ENCODE measurements at places on chromosomes 6 and 20. TPM values are rescaled to one million over a fixed set of nuclear protein-coding genes. Genes with fewer than 3 reads are reported as not detected.

DNA sequence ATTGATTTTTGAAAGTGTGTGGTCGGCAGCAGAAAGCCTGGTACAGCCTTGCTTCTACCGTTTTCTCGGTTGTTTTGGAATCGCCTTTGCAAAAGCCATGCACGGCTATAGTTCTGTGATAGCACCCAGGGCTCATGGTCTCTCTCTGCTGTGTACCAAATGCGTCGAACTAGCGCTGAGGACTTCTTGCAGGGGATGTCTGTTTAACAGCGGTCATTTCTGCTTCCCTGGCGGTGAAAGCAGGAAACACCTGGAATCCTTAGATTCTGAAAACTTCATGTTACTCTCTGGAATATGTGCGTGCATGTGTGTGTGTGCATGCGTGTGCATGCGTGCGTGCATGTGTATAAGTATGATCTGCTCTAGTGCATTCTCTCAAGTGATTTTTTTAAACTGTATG is 26.1 kb upstream of the GCNT2 start:
- DNase-seq, result no peak
- H3K27ac ChIP-seq, result no peak overlapping the region
- no peaks in the 10 kb centered on the region for H3K4me1 ChIP-seq
- no peaks in the 10 kb centered on the region for H3K27me3 ChIP-seq
- H3K36me3 ChIP-seq, result no peaks in the 10 kb centered on the region

DNA sequence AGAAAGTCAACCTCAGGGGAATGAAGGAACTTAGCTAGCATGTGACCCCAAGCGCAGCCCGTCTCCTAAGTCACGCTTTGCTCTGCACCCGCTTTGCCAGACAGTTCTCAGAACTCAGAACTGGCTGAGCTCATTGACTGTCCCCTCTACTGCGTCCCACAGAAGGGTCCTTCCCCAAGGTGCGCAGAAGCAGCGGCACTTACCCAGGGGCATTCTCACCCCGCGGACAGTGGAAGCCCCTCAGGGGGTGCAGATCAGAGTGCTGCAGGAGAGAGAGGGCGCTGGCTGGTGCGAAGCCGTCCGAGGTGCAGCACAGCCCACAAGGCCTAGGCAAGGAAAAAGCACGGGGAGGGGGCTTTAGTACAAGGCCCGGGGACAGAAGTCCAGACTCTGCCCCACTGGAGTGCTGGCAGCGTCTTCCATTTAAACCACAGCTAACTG is 807 bp downstream of the SNHG17 start:
- H3K27ac ChIP-seq, result peak overlapping the region; percentile 99
- DNase-seq, result no peak
- no peaks in the 10 kb centered on the region for H3K27me3 ChIP-seq
- peaks cover 32% of the 10 kb centered on the region for H3K36me3 ChIP-seq
- peaks cover 28% of the 10 kb centered on the region for H3K4me1 ChIP-seq

DNA sequence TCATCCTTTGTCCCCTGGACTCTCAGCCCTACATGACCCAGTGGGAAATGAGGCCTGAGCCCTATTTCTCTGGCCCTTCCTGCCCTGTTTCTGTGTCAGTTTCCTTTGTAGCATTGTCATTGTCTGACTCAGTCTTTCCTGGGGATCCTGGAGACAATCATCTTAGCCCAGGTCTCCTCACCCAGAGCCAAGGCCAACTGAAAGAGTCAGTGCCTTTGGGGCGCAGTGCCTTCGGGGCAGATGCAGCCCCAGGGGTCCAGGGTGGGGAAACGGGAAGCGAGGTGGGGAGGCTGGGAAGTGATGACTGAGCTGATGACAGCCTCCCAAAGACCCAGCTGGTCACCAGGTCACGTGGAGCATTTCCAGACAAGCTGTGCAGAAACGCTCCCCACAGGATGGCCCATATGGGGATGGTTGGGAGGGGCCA is 93.3 kb upstream of the SULF2 start:
- H3K36me3 ChIP-seq, result no peaks in the 10 kb centered on the region
- peaks cover 20% of the 10 kb centered on the region for H3K4me1 ChIP-seq
- H3K27me3 ChIP-seq, result peaks cover 5% of the 10 kb centered on the region
- DNase-seq, result no peak
- H3K4me3 ChIP-seq, result no peak overlapping the region
- H3K27ac ChIP-seq, result no peak overlapping the region

DNA sequence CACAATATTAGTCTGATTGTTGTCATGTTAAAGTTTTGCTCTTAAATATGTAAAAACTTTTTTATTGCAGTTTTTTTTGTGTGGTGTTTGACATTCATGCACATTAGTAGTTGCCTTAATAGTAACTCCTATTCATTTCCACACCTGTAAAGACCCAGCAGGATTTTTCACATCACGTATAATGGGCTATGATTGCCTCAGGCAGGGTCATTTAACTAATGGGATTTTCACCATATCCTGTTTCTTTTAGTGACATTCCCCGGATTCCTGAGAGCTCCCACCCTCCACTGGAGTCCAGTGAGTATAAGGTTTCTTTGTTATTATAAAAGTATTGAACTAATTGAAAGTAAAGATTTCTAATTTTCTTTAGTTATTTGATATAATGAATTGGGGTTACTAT is 359.2 kb downstream of the RIMS1 start:
- no peaks in the 10 kb centered on the region for H3K4me1 ChIP-seq
- DNase-seq, result no peak
- H3K36me3 ChIP-seq, result no peaks in the 10 kb centered on the region
- H3K4me3 ChIP-seq, result no peak overlapping the region
- no peak overlapping the region for H3K27ac ChIP-seq

- no peak overlapping the region for H3K27ac ChIP-seq
- peaks cover 33% of the 10 kb centered on the region for H3K4me1 ChIP-seq
Observed at GRCh38 chr6:41621367-41621766, 16.9 kb upstream of the MDFI start.

- no peak for DNase-seq
- no peaks in the 10 kb centered on the region for H3K27me3 ChIP-seq
- H3K4me3 ChIP-seq, result no peak overlapping the region
- peaks cover 6% of the 10 kb centered on the region for H3K36me3 ChIP-seq
- no peak overlapping the region for H3K27ac ChIP-seq
- no peaks in the 10 kb centered on the region for H3K4me1 ChIP-seq
Observed at GRCh38 chr6:129575378-129576118, 134.4 kb downstream of the ARHGAP18 start.

DNA sequence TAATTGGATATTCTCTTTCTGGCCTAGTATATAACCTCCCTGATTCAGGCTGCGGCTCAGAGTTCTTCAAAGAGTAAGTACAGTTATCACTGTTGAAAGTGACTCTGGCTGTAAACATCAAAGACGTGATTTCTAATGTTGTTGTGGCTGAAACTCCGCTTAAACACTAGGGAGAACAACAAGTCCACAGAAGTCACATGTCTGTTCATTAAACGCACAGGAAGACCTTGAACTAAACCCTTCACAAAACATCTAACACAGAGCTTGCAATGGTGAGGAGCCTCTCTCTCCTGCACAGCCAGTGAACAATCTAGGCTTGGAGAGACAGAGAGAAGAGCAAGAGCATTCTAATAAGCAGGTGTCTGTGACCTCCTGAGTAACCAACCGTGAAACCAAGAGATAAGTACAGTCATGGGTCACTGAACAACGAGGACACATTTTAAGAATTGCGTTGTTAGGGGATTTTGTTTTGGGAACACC is 249.3 kb downstream of the PRKN start:
- no peak for DNase-seq
- no peak overlapping the region for H3K4me3 ChIP-seq
- H3K36me3 ChIP-seq, result no peaks in the 10 kb centered on the region
- H3K27me3 ChIP-seq, result peaks cover 45% of the 10 kb centered on the region
- no peak overlapping the region for H3K27ac ChIP-seq
- no peaks in the 10 kb centered on the region for H3K4me1 ChIP-seq

- no peaks in the 10 kb centered on the region for H3K27me3 ChIP-seq
- H3K36me3 ChIP-seq, result no peaks in the 10 kb centered on the region
- H3K27ac ChIP-seq, result peak overlapping the region; percentile 23
- no peak overlapping the region for H3K4me3 ChIP-seq
- DNase-seq, result no peak
Observed at GRCh38 chr6:81997090-81997926, 244.8 kb upstream of the TENT5A start.

GRCh38 chr6:119683031-119683430 is 333.5 kb upstream of the MAN1A1 start:
- no peak for DNase-seq
- H3K4me3 ChIP-seq, result no peak overlapping the region
- no peaks in the 10 kb centered on the region for H3K27me3 ChIP-seq
- no peak overlapping the region for H3K27ac ChIP-seq
- no peaks in the 10 kb centered on the region for H3K4me1 ChIP-seq

DNA sequence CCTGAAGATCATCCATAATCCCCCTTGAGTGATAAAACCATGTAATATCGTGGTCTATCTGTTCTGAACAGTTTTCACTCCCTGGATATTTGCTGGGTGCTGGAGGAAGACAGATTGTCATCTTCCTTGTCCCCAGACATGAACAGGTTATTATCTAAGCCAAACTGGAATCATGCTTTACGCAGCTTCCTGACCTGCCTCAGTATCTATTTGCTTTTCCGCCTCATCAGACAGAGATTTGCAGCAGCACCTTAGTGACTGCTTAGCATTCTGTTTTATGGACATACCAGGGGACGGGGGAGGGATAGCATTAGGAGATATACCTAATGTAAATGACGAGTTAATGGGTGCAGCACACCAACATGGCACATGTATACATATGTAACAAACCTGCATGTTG is 124.6 kb downstream of the SLC23A2 start:
- DNase-seq, result no peak
- no peak overlapping the region for H3K4me3 ChIP-seq
- H3K4me1 ChIP-seq, result peaks cover 22% of the 10 kb centered on the region
- H3K36me3 ChIP-seq, result peaks cover 11% of the 10 kb centered on the region

DNA sequence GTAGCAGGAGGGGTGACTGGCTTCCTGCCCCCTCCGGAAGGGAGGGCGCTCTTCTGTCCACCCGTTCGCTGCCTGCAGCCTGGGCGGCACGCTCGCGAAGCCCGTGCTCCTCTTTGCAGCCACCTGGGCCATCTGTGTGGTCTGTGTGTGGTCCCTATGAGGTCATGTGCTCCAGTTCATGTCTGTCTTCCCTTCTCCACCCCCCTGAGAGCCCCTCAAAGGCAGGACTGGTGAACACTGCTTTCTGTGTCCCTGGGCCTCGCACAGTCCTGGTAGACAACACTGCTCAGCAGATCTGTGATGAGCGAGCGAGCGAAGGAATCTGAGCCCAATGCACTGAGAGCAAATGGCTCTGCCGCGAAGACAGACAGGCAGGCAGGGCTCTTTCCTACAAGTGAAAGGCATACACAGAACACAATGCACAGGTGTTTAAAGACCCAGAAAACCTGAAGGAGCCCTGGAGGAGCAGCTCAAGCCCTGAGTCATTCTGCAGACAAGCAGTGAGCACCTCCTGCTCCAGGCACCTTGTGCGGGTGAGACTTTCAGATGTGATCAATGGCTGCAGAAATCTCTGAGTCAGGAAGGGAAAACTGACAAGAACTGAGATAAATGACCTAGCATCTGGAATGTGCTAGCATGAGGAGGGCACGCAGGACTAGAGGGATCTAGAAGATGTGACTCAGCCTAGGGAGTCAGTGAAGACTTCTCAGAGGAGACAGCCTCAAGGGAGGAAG is 27.1 kb downstream of the PPP1R3G start:
- DNase-seq, result no peak
- H3K4me1 ChIP-seq, result no peaks in the 10 kb centered on the region
- peaks cover 12% of the 10 kb centered on the region for H3K36me3 ChIP-seq
- no peak overlapping the region for H3K4me3 ChIP-seq
- no peaks in the 10 kb centered on the region for H3K27me3 ChIP-seq

DNA sequence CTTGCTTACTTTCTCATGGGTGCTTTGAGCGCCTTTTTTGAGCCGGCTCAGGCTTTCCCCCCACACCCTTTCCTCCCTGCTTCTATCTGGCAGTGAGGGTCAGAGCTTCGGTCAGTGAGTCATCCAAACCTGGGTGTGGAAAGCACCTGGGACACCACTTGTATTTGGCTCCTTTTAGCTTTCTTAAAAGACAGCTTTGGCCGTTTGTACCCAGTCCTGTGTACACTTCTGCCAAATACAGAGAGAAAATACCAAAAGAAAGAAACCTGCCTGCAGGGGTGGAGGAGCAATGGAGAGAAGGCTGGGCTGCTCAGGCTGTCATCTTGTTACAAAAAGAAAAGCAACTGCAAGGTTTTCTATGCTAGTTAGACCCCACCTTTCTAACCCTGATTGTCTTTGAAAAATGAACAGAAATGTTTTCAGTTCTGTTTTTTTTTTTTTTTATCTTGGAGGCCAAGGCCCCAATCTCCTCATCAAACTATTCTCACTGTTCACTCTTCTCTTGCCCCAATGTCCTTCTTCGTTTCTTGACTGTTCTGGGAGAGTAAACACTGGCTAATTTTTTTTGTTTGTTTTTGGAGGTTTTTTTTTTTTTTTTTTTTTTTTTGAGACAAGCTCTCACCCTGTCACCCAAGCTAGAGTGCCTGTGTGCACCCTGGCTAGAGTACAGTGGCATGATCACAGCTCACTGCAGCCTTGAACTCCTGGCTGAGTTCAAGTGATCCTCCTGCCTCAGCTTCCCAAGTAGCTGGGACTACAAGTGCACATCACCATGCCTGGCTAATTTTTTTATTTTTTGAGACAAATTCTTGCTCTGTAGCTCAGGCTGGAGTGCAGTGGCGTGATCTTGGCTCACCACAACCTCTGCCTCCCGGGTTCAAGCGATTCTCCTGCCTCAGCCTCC is 76.4 kb downstream of the SSR1 start:
- no peaks in the 10 kb centered on the region for H3K36me3 ChIP-seq
- peaks cover 8% of the 10 kb centered on the region for H3K4me1 ChIP-seq
- H3K27me3 ChIP-seq, result no peaks in the 10 kb centered on the region
- no peak overlapping the region for H3K4me3 ChIP-seq
- DNase-seq, result no peak
- no peak overlapping the region for H3K27ac ChIP-seq

DNA sequence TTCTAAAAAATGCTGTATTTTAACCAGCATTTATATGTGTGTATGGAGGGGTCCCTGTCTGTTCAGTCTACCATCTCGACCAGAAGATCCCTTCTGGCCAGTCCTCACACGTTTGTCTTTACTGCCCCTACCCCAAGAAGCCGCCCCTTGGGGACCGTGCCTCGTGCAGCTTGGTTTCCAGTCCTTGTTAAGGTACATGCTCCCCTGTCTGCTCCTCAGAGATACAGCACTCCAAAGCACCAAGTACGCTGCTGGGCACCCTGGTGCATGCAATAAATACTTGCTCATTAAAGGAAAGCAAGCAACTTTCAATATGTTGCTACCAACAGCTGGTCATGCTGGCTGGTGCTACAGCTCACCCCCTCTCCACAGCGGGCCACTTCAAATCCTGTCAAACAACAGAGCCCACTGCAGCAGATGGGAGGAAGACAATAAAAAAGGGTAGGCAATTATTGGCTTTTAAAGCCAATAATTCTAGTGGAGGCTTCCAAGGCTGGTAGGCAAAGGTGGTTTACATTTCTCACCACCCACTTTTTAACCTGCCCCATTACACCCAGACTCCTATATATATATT is 61.6 kb downstream of the PSMG4 start:
- no peak overlapping the region for H3K27ac ChIP-seq
- no peak for DNase-seq
- H3K4me3 ChIP-seq, result no peak overlapping the region
- no peaks in the 10 kb centered on the region for H3K27me3 ChIP-seq
- peaks cover 16% of the 10 kb centered on the region for H3K4me1 ChIP-seq

SNAP25 gene
- total RNA-seq, result 9.2 TPM

EFCAB8 gene
- not detected for total RNA-seq

PAX1 gene
- not detected for total RNA-seq

TAAR5 gene
- total RNA-seq, result not detected

NAPB gene
- total RNA-seq, result 14.7 TPM

All from neural crest cell (in vitro differentiated cells).